ENCODE measurements at places on chromosomes 3 and 15. TPM values are rescaled to one million over a fixed set of nuclear protein-coding genes. Genes with fewer than 3 reads are reported as not detected.

The ZCWPW2 gene
- 0.88 TPM for total RNA-seq

The FBXW12 gene
- not detected for total RNA-seq

The IQCF5 gene
- not detected for total RNA-seq

The PPP1R14D gene
- not detected for total RNA-seq

The IL5RA gene
- total RNA-seq: not detected

The ACP3 gene
- under 0.01 TPM for total RNA-seq

The SI gene
- not detected for total RNA-seq
